PC-9 (cell line): ENCODE measurements at places on chromosomes 13 and 19.
A peak's percentile ranks its signal among the peaks of the same experiment; 100 is the strongest.

- no peak for DNase-seq
These were observed 21.4 kb downstream of the NAXD start for GRCh38 chr13:110636701-110637201.

GRCh38 chr13:113666329-113666670, 719 bp upstream of the GRK1 start:
- DNase-seq = no peak

DNA sequence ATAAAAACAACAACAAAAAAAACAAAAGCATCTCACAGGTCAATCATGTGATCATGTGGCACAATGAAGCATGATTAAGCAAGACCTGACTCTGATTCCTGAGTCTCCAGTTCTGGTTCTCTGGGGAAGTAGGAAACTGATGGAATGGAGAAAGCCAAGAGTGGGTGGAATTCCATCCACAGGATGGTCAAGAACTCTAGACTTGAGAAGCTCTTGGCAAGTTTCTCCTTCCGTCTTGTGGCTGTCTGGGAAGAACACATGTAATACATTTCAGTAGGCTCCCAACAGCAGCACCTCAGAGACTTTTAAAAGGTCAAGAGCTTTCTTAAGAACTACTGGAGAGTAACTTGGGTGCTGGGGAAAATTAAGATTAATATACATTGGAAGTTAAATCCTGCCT, 78.6 kb upstream of the TSHZ3 start:
- no peak for DNase-seq

- DNase-seq = no peak
These were observed 22.1 kb downstream of the CLEC11A start for GRCh38 chr19:50745221-50745620.

DNA sequence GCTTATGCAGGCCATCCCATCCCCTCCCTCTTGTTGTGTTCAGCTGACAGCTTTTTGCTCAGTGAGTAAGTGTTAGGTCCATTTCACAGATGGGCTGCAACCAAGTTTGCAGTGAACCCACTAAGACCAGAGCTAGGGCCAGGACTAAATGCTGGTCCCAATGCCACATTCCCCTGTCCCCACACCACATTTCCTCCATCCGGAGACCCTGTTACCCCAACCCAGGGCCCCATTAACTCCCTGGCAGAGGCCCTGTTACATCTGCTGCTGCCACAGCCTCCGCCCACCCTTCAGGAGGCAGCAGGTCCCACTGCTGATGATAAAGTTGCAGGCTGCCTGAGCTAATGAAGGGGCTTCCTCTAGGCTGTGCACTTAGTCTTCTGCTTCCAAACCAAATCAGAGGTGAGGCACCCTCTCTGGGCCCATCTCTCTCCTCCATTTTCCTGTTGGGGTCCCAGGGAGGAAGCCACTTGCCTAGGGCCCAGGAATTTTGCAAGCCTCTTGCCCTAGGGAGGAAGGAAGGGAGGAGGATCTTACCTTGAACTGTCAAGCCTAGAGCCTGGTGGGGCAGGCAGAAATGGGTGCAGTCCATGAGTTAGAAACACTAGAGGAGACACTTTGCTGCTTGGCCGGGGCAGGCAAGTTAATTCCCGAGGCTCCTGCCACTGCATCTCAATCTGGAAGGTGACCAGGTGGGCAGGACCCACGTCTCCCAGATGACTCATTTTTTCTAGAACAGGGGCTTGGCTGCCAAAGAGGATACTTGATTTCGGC, 3.4 kb upstream of the USF2 start:
- DNase-seq = no peak

DNA sequence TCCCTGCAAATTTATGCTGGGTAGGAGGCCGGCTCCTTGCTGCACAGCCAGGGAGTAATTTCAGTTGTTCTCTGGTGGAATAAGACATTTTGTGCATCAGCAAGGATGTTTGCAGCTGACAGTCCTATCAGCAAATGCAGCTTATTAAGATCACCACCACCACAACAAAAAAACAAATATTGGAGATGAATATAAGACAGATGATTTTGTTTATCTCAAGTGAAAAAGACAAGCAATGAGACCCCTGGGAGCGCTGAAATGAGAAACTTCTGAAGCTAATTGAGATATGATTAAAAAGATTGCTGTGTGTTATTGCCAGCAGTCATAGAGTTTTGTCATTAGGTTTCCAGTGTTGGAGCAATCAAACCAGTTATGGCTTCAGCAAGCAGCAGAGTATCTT, 505.6 kb downstream of the GPC6 start:
- no peak for DNase-seq

- peak; percentile 77 for DNase-seq
These were observed at the start of gene PRR12 for GRCh38 chr19:49590971-49591730. Gene PRR12, plus strand, starts transcription at chr19:49591182. Its CDS starts 473 bp downstream, at chr19:49591655.

- no peak for DNase-seq
These were observed 459.4 kb downstream of the FOXO1 start for GRCh38 chr13:40207001-40207478.

- peak; percentile 4 for DNase-seq
These were observed 737.7 kb downstream of the PCDH9 start for GRCh38 chr13:66492479-66492878.

GRCh38 chr13:81874681-81875661, 1534.0 kb upstream of the SPRY2 start:
- DNase-seq = no peak

DNA sequence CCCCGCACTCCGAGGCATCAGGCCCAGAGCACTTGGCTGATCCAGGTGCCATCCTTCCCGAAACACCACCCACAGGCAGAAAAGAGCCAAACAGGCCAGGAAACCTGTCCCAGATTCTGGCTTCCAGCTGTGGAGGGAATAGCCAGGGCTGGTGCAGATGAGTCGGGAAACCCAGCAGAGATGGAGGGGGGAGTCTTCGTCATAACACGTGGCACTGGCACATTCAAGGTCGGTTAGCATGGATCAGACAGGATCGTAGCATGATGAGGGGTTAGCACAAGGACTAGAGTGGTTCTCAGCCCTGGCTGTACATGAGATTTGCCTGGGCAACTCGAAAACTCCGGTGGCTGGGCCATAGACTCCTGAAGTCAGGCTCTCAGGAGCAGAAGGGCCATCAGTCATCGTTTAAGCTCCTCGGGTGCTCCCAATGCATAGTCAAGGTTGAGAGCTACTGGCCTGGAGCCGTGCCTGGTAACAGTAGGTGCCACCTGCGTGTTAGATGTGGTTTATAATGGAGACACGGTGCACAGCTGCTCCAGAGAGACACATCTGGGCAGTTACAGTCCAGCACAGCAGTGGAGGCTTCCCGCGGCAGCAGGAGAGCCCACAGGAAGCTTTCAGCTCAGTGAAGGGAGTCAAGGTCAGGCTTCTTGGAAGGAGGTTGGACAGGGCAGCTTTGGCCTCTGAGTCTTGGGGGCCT, 6.3 kb downstream of the CYTH2 start:
- DNase-seq = no peak

DNA sequence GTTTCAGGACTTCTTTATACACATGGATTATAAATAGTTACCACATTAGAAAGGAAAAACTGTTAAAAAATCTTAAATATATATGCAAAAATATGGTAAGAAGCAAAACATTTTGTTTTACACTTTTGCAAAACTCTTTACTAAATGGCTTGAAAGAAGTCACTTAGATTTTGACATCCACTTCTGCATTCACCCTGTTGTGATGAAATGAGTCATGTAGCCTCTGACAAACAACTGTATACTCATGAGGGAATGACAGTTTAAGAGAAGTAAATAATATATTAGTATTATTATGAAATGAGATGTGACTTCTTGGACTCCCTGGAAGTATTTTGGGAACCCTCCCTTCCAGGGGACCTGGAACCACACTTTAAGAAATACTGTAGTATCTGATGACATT, 275.6 kb downstream of the DACH1 start:
- DNase-seq = no peak

DNA sequence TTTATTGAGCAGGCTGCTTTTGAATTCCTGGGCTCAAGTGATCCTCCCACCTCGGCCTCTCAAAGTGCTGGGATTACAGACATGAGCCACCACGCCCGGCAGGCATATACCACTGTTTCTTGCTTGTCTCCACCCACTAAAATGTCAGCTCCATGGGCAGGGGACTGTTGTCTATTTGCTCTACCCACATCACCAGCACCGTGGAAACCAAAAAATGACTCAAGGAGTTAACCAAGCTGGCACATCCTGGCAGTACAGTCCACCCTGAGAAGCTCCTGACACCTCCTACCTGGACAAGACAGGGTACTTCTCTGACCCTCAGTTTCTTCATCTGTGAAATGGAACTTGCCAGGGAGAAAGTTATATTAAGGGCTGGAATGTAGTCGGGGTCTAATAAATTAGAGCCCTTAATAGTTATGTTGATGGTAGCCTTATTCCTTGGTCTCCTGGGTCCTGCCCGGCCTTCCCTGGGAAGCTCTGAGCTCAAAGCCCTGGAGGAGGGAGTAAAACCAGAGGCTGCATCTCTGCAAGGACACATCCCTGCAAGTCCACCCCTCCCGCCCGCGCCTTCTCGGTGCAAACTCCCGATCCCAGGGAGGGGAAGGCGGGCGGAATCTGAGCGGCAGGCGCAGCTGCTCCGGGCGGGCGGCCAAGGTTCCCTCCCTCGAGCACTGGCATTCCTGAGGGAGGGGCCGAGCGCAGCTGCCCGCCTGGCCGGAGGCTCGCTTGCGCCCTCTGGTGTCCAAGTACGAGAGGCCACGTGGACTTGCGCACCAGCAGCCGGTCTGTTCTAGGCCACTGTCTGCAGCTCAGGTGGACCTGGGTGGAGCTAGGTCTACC, 14.1 kb downstream of the RDH8 start:
- DNase-seq = peak; percentile 84

- DNase-seq = peak; percentile 16
These were observed 2.9 kb upstream of the DCUN1D2 start for GRCh38 chr13:113493315-113493951.

DNA sequence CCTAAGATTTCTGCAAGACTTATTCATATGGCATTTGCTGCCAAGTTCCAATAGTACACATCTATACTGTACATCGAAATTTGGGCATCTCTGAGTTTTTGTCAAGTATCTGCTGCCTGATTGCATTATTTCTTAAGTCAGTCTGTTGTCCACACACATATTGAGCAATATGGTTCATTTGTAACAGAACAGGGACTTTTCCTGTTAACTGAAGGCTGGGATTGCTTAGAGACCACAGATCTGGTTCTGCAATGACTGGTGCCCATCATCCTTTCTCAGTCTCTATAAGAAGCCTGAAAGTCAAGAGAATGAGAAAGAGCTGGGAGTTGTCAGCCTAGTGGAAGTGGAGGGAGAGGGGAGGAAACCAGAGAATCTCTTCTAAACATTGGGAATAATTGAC, 22.5 kb upstream of the MYCBP2 start:
- no peak for DNase-seq

- no peak for DNase-seq
These were observed 38.8 kb downstream of the TDRD3 start for GRCh38 chr13:60435762-60436374.

DNA sequence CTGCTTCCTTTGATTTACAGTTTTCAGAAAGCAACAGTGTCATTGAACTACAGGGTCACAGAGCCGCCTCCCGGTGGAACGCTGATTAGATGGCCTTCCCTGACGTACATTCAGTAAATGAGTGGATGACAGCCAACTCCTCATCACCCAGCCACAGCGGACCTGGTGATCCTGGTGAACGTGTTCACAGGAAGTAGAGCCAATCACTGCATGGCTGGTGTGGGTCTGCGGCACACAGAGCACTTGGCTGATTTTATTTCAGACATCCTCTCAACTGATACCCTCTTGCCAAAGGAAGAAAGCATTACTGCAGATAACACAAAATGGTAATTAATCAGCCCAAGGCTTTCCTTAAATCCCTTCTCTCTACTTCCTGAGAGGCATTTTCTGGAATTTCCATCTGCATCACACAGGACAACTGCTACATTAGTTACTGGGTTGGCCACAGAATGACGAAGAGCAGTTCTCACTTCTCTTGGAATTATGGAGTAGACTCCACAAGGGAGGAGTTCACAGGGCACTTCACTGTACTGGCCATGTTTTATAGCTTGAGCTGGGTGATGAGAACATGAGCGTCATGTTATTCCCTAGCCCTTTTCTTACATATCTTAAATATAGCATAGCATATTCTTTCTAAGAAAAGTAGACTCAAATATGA, 84.0 kb upstream of the SLC7A1 start:
- DNase-seq = no peak

GRCh38 chr13:95296326-95296925, 4.8 kb downstream of the ABCC4 start:
- peak; percentile 50 for DNase-seq

- DNase-seq = no peak
These were observed 113.0 kb downstream of the UFM1 start for GRCh38 chr13:38462605-38463004.
